ENCODE measurements at places on chromosomes 5 and 9.

GRCh38 chr9:97749928-97750327, 52.8 kb upstream of the XPA start:
- DNase-seq, result no peak

GRCh38 chr9:108844391-108844790, 11.4 kb downstream of the ACTL7B start:
- no peak for DNase-seq

DNA sequence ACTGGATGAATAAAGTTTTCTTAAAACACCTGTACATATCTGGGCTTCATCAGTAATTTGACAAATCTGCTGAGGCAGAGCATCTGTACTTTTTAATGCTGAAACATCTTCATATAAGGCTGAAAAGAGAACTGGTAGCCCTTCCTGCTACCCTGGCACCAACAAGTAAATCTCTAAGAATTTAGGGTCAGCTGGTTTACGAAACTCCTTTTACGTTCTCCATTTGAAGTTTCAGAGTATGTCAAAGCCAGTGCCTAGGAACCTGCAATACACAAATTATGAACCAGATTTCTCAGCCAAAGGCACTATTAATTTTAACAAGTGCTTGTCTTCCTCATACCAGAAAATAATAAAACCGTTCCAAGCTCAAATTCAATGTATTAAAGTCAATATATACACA, 3.8 kb downstream of the ZFAND5 start:
- no peak for DNase-seq

DNA sequence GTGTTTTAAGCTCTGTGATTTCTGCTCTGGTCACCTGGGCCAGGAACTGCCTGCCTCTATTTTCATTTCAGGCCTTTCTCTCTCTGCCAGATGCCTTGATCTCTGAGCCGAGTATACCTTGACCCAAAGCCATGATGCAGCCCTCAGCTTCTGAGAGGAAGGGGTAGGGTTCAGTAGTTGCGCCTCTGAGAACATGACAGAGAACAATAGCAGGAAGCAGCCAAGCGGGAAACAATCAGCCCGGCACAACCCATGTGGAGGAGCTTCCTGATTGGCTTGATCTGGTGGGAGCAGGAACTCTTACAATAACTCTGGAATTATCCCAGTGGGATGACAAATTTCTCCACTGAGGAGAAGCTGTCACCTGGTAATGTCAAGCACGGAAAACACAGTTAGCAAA, 127.4 kb downstream of the PALM2AKAP2 start:
- no peak for DNase-seq

DNA sequence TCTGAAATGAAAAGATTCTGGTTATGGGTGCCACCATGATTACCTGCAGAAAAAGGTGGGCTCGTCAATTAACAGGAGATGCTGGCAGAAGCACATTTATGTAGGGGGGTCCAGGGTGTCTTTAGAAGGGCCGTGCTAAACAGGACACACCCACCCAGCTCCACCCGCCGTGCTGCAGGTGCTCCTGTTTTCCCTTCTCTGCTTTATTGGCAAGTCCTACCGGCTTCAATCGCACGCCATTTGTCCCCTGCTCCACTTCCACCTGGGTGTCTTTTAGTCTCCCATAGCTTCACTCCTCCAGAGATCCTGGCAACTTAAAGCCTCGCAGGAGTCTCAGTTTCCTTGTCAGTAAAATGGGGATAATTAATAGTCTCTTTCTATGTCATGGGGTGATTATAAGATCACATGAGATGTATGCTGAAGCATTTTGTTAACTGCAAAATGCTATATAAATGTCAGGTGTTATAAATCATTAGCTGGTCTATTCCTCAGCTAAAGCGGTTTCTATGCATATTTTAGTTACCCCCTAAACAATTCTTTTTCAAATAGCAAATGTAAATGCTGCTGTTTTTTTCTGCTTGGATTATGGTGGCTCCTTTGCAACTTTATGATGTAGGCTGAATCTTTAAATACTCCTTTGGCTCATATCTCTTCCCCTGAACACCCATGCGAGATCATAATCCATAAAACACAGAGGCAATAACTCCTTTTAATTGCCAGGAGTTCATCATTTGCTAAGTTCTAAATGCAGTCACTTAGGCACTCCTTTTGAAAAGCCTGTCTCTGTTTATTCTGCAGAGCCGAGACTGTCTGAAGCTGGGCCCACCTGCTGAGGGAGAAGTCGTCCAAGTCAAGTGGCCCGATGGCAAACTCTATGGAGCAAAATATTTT, 406.9 kb downstream of the KDM4C start:
- DNase-seq, result no peak

GRCh38 chr9:131117121-131117761, 8.1 kb upstream of the NUP214 start:
- DNase-seq, result no peak

DNA sequence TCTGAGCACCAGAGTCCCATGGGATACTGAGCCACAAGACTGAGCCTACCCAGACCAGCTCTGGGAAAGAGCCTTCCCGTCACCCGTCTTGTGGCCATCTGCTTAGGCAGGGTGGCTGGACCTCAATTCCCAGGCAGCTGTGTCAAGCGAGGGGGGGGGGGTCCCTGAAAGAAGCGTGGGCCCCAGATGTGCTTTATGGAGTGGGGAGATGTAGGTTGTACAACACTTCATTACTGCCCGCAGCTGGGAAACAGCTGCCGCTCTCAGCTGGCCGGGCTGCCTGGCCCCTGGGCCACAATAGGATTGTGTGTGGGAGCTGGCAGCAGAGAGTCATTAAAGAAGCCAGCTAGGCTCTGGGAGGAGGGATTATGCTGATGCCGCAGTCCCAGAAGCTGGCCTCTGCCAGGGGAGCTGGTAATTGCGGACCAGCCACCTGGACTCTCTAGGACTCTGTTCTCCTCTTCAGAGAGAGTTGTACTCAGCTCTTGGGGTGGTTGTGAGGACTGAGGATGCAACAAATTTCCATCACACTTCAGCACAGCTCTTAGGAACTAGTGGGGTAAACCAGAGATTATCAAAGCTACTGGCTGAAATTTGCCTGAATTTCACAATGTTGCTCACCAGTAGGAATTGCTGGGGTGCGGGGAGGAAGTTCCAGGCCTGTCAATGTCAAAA, 145.4 kb downstream of the GADD45G start:
- no peak for DNase-seq

GRCh38 chr5:38387161-38387560, 128.8 kb downstream of the EGFLAM start:
- DNase-seq, result no peak

GRCh38 chr9:129176701-129177442, 1.2 kb downstream of the IER5L start:
- DNase-seq, result no peak

- no peak for DNase-seq
Observed at GRCh38 chr9:136537896-136538598, 7.8 kb downstream of the NOTCH1 start.

- no peak for DNase-seq
Observed at GRCh38 chr9:127506117-127506813, 55.0 kb downstream of the LRSAM1 start.

DNA sequence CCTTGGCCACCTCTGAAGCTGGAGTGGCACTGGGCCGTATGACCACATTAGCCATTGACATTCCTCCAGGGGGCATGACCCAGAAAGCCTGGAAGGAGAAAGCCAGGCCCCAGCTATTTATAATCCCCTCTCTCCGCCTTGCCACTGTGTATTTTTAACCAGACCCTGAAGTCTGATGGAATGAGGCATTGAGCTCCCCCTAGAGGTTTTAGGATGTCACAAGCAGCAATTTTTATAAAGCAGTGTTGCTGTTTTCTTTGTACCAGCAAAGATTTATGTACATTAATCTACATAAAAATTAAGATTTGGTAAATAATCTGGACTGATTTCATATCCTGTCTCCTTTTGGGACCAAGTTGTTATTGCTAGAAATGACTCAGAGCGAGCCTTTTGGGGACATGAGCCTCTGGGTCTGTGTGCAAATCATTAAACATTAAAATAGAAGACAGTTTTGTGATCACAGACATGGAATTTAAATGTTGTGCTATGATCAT, 127.1 kb downstream of the TRIO start:
- peak; percentile 38 for DNase-seq

DNA sequence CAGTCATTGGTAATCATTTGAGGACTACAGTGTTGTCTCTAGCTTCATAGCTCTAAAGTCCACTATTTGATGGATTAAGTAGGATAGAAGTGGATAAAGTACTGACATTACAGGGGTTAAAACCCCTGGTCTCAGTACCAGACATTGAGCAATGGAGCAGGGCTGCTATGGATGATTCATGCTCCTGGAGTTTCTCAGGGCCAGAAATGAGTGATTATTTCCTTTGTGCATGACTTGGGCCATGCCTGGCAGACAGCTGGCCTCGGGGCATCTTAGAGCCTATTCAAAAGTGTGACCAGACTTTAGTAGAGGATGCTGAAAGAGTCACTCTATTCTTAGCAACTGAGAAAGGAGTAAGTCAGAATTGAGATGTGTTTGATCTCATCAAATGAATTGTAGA, 350.7 kb upstream of the TLE4 start:
- peak; percentile 93 for DNase-seq

DNA sequence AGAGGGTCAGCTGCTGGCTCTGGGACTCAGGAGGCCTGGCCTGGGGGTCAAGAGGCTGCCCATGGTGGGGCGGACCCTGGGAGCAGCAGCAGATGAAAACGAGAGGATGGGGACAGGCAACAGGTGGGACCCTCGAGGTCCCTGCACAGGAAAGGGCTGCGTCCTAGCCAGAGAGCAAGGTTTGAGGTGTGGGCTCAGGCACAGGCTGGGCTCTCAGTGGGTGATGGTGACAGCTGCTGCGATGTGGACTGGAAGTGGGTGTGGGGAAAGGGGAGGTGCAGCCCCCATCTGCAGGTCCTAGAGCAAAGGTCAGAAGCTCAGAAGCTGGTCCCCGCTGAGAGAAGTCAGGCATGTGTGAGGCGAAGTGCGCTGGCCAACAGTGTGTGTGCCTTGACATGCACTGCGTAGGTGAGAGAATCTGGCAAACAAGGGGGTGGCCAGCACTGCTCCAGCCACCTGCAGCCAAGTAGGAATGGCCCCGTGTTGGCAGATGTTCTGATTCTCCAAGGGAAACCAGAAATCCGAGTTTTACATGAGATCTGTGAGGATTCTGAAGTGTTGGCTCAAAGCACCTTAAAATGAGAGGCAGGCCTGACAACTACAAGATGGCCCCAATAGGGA, 85.7 kb downstream of the COL23A1 start:
- DNase-seq, result no peak

GRCh38 chr9:108620767-108621166, 235.0 kb downstream of the ACTL7B start:
- no peak for DNase-seq

GRCh38 chr5:59098743-59099142, 515.9 kb downstream of the RAB3C start:
- no peak for DNase-seq

- no peak for DNase-seq
Observed at GRCh38 chr5:118144540-118144939, 843.8 kb downstream of the DTWD2 start.

DNA sequence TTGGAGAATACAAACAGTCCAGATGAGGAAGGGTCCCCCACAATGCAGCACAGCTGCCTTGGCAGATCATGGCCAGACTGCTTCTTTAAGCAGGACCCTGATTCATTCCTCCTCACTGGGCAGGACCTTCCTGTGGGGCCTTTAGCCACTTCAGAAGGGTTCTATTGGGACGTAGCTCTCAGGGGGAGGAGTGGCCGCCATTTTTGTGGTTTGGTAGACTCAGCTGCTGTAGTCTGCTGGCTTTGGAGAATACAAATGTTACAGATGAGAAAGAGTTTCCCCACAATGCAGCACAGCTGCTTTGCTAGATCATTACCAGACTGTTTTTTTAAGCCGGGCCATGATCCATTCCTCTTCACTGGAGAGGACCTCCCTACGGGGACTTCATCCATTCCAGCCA, 57.4 kb downstream of the TMEM38B start:
- DNase-seq, result no peak

- DNase-seq, result no peak
Observed at GRCh38 chr5:170303549-170303948, 6.0 kb upstream of the LCP2 start.

- DNase-seq, result no peak
Observed at GRCh38 chr5:172477466-172477865, 23.1 kb upstream of the SH3PXD2B start.

GRCh38 chr5:39933061-39933460, 508.3 kb upstream of the DAB2 start:
- DNase-seq, result no peak

DNA sequence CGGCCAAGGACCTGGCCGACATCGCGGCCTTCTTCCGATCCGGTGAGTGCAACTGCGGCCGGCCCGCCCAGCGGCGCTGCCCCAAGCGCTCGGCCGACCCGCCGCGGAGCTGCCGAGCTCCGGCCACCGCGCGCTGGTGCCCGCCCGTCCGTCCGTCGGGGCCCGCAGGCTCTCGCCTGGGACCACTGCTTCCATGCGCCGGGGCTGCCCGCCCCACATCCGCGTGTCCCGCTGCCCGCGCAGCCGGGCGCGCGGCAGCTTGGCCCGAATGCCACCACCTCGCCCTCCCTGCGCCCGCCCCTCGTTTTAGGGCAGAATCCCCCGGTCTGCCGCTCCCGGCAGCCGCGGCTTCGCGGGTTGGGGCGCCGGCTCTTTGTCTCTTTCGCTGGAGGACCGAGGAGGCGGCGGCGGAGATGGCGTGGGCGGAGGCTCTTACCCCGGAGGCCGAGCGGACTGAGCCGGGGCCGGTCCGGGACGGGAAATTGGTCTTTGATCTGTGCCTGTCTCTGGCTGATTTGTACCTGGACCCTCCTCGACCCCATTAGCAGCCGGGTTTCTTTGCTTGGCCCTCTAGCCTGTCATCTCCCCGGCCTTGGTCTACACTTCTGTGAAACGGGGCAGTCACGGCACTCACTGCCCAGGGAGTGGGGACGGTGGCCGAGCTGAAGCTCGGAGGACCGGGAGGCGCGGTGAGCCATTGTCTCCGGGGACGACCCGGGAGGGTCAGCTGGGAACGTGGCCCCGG, 871 bp downstream of the TRIO start:
- no peak for DNase-seq

GRCh38 chr5:65776441-65777141, 54.6 kb downstream of the NLN start:
- peak; percentile 28 for DNase-seq

- DNase-seq, result no peak
Observed at GRCh38 chr9:121784731-121785411, 133.4 kb downstream of the DAB2IP start.

- no peak for DNase-seq
Observed at GRCh38 chr9:76571288-76571687, 112.3 kb downstream of the GCNT1 start.

- DNase-seq, result peak; percentile 33
Observed at GRCh38 chr5:67182301-67182790, 14.3 kb downstream of the CD180 start.

DNA sequence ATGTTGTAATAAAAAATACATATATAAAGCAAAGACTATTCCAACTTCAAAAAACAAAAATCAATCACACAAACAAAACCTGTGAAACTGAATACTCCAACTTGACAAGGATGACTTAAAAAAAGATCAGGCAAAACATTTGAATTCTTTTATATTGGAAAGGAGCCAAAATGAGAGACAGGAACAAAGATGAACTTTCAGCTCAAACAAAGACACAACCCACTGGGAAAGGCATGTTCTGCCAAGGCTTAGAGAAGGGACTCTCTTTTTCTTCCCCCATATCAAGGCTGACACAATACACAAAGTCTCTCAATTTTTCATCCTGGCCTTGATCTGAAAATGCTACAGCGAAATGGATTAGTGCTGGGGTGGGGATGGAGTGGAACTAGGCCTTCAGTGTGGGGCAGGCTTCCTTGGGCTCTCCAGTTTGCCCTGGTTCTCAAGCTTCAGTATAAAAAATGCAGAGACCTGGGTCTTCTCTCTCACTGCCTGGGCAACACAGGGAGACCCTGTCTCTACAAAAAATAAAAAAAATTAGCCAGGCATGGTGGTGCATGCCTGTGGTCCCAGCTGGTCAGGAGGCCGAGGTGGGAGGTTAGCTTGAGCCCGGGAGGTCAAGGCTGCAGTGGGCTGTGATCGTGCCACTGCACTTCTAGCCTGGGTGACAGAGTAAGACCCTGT, 11.6 kb upstream of the FAM169A start:
- DNase-seq, result no peak

Data from GM04504 (cell line).